ENCODE measurements at places on chromosomes 13 and 19.

DNA sequence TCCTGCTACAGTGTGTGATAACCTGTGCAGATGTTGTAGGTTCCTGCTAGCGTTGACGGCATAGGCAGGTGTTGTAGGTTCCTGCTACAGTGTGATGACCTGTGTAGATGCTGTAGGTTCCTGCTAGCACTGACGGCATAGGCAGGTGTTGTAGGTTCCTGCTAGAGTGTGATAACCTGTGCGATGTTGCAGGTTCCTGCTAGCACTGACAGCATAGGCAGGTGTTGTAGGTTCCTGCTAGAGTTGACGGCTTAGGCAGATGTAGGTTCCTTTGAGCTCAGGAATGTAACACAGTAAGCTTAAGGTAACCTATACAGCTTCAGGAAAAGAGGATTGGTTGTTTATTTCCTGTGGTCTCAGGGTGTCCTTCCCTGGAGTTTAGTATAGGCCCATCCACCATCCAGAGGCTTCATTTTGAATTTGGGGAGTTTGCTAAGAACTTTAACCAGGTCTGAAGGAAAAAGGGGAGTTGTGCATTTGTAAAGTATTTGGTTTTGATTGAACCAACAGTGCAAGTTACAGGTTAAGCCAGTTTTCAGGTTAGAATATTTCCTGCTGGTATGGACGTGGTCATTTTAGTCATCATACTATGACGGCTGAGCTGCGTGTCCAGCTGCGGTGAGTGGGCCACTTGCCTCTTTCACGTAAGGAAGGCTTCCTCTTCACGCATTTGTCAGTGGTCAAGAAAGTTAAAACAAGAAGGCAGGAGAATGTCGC is 53.8 kb downstream of the ATP11A start:
- no peak for DNase-seq

GRCh38 chr13:82480415-82480814 is 1401.9 kb downstream of the SLITRK1 start:
- no peak for DNase-seq

DNA sequence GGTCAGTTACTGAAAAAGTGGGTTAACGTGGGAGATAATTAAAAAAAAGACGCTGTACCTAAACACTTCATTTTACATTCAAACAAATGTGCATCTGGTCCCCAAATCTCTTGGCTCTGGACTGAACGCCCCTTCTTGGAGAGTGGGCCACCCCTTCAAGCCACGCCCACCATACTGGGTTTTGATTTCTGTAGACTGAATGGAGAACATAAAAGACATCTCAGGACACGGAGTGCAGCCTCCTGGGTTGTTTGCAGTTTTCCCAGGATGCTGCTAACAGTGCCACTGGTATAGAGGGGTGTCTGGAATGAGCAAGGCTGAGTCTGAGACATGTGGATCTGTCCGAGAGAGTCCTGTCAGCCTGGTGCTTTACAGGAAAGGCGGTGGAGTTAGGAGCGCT is 10.6 kb downstream of the TFDP1 start:
- no peak for DNase-seq

DNA sequence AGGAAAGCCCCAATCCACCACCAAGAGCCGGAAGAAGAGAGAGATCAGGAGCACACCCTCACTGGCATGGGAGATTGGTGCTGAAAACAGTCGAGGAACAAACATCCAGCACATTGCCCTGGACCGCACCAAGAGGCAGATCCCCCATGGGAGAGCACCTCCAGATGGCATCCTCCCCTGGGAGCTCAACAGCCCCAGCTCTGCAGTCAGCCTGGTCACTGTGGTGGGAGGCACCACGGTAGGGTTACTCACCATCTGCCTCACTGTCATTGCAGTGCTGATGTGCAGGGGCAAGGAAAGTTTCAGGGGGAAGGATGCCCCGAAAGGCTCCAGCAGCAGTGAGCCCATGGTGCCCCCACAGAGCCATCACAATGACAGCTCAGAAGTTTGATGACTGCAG is 110.2 kb downstream of the STOML3 start:
- no peak for DNase-seq

- DNase-seq, result no peak
These were observed 99.0 kb upstream of the TSHZ3 start for GRCh38 chr19:31448221-31448657.

All from natural killer cell treated with Interleukin-12 subunit alpha and Interleukin-12 subunit beta and Interleukin-15 and Interleukin-18, amount 100 ng/mL, for 72 hours (primary cell).